ENCODE measurements at places on chromosomes 7 and 10.

- DNase-seq, result no peak
These were observed 62.9 kb upstream of the VKORC1L1 start for GRCh38 chr7:65809982-65810288.

GRCh38 chr10:100934084-100934659, 21.4 kb downstream of the SLF2 start:
- no peak for DNase-seq

- DNase-seq, result peak; percentile 48
These were observed at the start of gene PAPSS2 for GRCh38 chr10:87659571-87660483. PAPSS2 (plus strand) TSS chr10:87659878; CDS start chr10:87659982, 104 bp downstream.

- no peak for DNase-seq
These were observed 79.0 kb downstream of the TRIL start for GRCh38 chr7:28879105-28879504.

DNA sequence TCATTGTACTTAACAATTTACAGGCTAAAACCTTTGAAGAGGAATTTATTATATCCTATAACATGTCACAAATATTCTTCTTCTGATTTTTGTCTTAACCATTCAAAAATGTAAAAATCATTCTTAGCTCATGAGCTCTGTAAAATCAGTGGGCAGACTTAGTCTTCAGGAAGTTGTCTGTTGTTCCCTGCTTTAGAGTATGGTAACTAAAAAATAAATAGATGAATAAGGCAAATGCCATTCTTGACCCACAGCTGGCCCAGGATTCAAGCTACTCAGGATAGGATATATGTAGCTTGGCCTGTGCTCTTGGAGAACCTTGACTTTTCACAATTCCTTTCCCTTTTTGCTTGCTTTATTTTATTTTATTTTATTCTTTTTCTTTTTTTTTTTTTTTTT, 51.5 kb downstream of the LRRC4 start:
- no peak for DNase-seq

DNA sequence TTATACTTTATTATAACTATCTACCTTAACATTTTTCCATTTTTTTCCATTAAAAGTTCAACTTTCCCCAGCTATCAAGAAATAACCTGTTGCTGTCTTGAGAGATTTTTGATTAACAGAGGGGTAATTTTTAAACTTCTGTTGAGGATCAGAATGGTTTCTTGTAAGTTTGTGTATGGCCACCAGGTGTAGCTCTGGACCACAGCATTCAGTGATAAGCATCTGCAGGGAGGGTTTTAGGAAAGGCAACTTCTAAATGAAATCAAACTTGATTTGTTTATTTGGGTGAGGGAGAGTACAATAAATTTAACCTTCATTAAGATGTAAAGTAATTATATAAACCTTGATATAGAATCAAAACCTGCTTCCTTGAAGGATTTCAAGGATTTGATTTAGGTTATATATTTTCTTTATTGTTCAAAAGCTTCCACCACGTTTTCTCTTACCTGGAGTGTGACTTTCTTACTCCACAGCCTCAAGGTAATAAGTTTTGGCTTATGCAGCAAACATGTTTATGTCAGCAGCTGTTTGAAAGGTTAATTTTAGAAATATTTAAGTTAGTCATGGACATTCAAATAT, 153.3 kb downstream of the STK31 start:
- no peak for DNase-seq

- DNase-seq, result peak; percentile 69
These were observed 1.1 kb downstream of the P4HA1 start for GRCh38 chr10:73095481-73096021.

GRCh38 chr7:132783824-132784223, 207.6 kb upstream of the PLXNA4 start:
- no peak for DNase-seq

DNA sequence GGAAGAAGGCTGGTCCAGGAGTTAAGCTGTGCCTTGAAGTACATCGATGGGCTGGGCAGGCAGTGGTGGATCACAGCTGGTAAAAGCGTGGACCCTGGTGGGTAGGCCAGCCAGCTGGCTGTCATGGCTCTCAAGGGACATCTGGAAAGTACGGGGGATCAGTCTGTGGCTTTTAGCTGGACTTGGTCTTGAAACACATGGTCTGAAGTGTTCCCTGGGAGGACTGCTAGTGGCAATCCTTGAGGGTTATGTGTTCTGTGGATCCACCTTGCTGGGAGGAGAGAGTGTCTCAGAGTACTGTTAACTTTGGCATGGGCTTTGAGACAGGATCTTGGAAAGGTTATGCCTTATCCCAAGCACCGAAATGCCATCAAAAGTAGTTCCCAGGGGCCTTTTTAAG, 754.3 kb downstream of the SUGCT start:
- DNase-seq, result no peak

GRCh38 chr10:99766302-99766681, 16.1 kb upstream of the ABCC2 start:
- no peak for DNase-seq

DNA sequence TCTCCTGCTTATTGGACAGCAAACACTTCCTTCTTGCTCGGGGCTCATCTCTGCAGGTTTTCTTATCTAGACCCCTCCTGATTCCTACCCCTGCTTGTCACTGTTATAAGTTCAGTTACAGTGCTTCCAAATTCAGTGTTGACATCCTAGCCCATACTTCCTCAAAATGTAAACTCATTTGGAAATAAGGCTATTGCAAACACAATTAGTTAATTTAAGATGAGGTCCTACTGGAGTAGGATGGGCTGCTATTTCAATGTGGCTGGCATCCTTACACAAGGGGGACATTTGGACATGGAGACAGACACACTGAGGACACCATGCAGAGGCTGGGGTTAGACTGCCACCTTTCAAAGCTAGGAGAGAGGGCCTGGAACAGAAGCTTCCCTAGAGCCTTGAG, 85.2 kb upstream of the NPVF start:
- DNase-seq, result no peak

- DNase-seq, result no peak
These were observed 222.2 kb downstream of the ELFN1 start for GRCh38 chr7:1892011-1892965.

GRCh38 chr7:4837803-4838625, 23.8 kb downstream of the PAPOLB start:
- DNase-seq, result no peak

DNA sequence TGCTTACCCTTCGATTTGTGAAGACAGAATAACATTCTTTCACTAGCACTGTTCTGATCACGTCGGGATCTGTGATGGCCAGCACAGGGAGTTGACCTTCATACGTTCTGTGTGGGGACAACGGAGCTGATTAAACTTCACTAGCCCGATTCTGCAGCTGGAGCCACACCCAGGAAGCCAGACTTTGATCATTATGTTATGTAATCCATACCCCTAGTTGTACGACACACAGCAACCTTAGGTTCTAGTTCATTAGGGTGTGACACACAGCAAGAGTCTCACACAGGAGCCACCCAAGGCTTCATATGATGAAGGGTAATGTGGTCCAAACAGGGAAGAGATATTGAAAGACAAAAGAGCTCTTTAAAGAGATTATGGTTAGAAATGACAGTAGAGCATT, 7.2 kb downstream of the CYP3A5 start:
- no peak for DNase-seq

DNA sequence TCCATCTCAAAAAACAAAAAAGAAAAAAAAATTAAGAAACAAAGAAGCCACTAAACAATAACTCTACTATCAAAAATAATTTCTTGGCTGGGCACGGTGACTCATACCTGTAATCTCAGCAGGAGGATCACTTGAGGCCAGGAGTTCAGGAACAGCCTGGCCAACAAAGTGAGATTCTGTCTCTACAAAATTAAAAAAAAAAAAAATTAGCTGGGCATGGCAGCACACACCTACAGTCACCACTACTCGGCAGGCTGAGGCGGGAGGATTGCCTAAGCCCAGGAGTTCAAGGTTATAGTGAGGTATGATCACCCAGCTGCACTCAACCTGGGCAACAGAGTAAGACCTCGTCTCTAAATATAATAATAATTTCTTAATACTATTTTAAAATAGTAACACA, 69.0 kb downstream of the PARD3 start:
- DNase-seq, result no peak

DNA sequence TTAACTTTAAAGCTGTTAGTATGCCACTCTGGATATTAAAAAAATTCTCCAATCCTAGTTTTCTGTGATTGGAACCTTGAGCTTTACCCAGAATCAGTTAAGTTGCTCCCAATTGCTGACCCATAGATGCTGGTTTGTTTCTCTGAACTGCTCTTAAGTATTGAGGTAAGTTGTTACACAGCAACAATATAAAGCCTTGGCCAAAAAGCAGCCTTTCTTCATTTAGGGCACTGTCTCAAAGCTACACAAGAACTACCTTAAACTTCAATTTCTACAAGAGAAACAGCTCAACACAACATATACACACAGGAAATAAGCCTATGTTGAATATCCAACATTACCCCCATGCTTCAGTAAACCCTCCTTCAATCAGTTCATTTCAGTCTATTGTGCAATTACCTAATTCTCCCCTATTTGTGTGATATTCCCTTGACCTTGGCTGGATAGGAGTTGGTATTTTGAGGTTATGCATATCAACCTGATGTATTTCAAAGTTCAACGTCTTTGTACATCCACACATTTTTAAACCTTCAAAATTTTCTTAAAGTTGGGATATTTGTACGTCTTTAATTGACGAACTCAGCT, 11.5 kb downstream of the HNRNPA2B1 start:
- DNase-seq, result no peak

DNA sequence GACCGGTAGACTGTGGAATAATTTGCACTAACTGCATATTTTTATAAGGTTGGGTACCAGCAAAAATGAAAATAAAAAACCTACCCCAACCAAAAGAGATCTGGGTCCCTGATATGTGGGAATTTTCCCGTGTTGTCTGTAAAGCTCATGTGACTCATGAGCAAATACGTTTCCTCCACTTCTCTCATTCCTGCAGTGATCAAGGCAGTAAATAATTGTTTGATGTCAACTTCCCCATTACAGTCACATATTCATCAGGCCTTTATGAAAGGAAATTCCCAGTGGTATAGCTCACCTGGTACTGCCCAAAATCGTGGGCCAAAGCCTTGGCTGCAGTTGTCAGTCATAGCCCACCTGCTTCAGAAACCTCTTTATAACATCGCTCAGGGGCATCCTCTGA, 166.0 kb upstream of the ANK3 start:
- DNase-seq, result no peak

DNA sequence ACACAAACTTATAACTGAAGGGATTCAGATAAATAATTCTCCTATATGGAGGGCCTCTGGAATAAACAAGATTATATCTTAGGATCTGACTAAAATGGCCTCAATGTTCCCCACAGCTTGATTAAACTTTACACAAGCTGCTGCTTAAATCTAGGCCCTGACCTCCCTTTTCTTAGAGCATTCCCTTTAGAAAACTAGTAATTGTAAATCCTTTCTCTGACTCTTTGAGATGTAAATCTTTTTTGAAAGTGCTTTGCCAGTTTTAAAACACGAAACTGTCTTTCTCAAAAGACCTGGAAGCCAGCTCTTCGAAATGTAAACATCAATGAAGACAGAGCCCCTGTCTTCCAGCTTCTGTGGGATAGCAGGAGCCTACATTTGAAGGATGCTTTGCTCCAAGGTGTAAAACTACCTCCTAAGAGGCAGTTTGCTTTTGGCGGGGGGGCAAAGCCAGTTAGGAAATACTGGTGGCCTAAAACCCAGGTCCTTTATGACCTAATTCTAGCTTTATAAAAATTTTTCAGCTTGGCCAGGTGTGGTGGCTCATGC, 758.7 kb downstream of the CNTNAP2 start:
- no peak for DNase-seq

GRCh38 chr7:57203161-57203791, 71.0 kb upstream of the ZNF479 start:
- DNase-seq, result peak; percentile 26

DNA sequence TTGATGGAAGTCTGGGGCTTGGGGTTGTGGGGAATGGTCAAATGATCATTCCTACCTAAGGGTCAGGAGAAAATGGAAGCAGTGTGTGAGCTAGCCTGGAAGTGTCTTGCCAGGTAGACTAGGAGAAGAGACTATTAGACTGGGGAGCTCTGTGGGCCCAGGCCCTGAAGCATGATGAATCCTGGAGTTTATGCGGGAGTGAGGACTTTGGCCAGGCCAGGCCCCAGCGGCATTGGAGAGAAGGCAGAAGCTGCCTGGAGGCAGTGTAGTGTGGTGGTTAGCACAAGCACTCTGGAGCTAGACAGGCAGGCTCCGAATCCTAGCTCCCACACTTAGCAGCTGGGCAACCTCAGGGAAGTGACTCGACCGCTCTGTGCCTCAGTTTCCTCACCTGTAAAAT, 29.3 kb downstream of the ZMIZ1 start:
- no peak for DNase-seq

DNA sequence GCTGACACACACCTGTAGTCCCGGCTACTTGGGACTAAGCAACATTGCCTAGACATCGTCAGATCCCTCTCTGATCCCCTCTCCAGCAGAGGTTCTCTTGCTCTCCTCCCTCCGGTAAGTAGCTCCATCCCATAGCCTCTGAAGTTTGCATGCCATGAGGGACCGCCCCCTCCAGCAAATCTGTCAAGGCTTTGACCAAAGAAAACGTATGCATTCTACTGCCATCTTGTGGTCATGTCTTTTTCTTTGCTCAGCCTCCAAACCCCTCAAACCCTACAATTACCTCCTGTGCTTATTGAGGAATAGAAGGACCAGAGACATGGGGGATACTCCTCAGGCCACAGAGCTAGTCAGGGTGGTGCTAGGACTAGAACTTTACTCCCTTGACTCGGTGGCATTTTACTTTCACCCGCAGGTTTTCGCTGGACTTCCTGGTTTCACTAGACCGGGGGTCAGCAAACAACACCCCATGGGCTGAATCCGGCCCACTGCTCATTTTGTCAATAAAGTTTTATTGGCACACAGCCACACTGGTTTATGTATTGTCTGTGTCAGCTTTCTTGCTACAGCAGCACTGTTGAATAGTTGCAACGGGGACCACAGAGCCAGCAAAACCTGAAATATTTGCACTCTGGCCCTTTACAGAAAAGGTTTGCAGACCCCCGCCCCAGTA, 202.6 kb upstream of the FOXK1 start:
- peak; percentile 69 for DNase-seq

- no peak for DNase-seq
These were observed 8.8 kb upstream of the CHST12 start for GRCh38 chr7:2394566-2395082.

- no peak for DNase-seq
These were observed 829.3 kb upstream of the IGFBP3 start for GRCh38 chr7:46750321-46750865.

- peak; percentile 56 for DNase-seq
These were observed 17.3 kb upstream of the NRBF2 start for GRCh38 chr10:63115732-63116383.

DNA sequence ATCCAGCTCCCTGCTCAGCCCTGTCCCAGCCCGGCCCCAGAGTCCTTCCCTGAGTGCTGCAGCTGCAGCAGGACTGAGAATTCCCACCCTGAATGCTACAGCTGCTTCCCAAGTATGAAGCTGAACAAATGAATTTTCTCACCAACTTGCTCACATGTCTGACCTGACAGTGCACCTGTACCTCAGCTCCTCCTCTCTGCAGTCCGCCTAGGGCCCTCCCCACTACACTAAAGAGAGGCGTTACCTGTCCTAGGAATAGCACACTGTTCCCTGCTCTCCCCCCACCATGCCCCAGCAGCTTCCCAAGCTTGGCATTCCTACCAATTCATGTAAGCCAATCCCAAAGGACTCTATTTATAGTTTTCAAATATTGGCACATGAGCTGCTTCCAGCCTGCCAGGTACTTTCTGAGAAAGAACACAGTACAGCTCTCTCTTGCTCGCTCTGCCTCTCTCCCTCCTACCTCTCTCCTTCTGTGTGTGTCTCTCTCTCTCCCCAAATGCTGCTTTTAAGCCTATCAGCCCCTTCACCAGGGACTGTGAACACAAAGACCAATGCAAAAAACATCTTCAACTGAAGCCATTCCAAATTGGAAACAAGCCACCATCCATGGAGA, 400.1 kb downstream of the TNS3 start:
- no peak for DNase-seq

Data from Caco-2 (cell line).